ENCODE measurements at places on chromosomes 12 and 14.

DNA sequence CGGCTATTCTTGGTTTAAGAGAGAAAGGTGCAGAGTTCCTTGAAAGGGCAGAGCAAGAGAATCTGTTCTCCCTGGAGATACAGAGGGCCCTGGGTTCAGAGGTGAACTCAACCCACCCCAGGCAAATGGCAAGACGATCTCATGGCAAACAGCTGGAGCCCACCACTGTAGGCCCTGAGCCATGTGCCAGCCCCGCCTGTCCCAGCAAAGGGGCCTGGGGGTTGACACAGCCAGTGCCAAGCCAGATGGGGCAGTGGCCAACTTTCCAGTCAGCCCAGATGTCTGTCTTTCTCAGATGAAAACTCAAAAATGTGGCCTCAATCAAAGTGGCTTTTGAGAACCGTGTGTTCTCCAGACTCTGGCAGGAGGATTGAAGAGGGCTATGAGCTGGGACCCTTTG lies 51.8 kb downstream of the ISCA2 start:
- no peak for DNase-seq

GRCh38 chr14:64891839-64892375 lies 12.2 kb upstream of the SPTB start:
- peak; percentile 89 for DNase-seq

DNA sequence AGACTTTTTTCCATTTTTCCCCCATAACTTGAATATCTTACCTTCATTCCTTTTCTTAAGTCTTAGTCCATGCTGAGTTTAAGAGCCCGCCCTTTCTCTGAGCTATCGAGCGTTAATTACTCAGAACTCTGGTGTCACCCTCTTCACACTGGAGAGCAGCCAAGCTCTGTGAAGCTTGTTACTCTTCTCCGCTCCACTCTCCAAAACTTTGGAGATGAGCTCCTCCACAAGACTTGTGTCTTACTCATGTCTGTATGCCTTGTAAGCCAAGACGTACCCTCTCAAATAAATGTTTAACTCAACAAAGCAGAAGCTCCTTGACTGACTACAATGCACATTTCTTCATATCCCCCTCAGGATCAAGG lies 54.7 kb downstream of the DICER1 start:
- DNase-seq, result peak; percentile 66

GRCh38 chr12:62789851-62790250 lies 145.1 kb downstream of the PPM1H start:
- DNase-seq, result no peak

GRCh38 chr12:34394211-34395055 lies 372.1 kb downstream of the ALG10 start:
- DNase-seq, result no peak

- DNase-seq, result no peak
Observed at GRCh38 chr12:83801972-83802371, 1110.6 kb downstream of the SLC6A15 start.

GRCh38 chr14:52051871-52052270 lies 17.0 kb downstream of the NID2 start:
- no peak for DNase-seq

DNA sequence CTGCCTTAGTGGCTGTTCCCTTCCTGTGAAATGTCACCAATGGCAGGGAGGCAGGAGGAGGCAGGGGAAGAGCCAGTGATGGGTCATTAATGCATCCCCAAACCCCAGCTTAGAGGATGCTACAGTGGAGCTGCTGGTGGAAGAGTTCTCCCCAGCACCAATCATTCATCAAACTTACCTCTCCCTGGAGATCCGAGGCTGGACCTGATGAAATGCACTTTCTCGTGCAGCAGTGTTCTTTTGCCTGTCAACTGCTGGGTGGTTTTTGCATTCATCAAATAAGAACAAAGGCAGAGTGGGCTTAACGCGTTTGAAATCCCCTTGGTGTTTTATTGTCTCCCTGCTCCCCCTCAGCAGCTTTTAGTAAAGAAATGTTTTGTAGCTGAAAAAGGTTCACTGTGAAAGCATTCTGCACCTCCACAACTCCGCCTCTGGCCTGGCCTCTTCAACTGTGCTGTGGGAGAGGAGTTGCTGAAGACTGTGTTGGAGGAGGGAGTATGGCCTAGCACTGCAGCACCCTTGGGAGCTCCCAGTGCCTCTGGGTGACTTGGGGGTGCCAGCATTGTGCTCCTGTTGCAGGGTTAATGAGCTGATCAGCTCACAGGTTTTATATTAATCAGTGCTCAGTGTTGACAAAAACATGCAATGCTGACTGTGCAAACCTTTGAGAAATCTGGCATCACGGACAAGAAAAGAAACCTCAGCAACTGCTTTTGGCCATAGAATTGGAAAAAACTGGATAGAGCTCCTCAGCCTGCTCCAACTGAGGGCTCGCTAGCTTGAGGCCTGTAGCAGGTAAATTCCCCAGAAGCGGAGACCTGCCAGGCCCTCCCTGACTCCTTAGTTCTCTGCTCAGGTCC lies 14.4 kb downstream of the TSPAN9 start:
- DNase-seq, result no peak

- DNase-seq, result peak; percentile 77
Observed at GRCh38 chr14:76186308-76187027, 34.7 kb downstream of the GPATCH2L start.

DNA sequence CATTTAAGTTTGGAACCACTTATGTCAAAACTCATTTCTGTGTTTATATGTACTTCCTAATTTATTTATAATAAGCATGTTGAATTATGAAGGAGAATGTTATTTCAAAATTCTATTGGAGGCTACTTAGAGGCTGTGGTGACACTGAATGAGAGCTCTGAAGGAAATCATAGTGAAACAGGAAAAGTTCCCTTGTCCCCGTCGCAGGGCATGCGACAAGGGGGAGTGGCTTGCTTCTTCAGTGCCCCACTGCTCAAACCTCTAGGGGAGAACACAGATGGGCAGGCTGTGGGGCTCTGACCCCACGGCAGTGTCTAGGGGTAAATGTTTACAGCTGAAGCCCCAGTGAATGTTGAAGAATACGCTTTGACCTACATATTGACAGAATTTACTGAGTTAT lies 261.9 kb downstream of the RAD51B start:
- DNase-seq, result no peak

DNA sequence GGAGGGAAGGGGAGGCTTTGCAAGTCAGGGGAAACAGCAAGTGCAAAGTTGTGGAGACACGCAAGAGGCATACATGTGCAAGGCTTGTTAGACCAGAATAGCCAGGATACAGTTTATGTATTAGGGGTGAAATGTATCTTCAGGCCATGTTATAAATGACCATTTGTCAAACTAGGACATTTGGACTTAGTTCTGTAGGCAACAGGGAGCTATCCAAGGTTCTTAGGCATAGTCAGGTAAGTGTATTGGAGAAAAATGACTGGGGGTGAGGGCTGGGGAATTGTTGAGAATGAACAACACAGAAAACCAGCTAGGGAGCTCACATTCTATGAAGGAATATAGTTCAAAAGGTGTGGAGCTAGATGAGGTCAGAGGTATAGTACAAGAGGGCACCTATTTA lies 42.5 kb downstream of the TPH2 start:
- DNase-seq, result no peak

GRCh38 chr12:53660041-53660440 lies 15.8 kb downstream of the ATP5MC2 start:
- DNase-seq, result no peak

DNA sequence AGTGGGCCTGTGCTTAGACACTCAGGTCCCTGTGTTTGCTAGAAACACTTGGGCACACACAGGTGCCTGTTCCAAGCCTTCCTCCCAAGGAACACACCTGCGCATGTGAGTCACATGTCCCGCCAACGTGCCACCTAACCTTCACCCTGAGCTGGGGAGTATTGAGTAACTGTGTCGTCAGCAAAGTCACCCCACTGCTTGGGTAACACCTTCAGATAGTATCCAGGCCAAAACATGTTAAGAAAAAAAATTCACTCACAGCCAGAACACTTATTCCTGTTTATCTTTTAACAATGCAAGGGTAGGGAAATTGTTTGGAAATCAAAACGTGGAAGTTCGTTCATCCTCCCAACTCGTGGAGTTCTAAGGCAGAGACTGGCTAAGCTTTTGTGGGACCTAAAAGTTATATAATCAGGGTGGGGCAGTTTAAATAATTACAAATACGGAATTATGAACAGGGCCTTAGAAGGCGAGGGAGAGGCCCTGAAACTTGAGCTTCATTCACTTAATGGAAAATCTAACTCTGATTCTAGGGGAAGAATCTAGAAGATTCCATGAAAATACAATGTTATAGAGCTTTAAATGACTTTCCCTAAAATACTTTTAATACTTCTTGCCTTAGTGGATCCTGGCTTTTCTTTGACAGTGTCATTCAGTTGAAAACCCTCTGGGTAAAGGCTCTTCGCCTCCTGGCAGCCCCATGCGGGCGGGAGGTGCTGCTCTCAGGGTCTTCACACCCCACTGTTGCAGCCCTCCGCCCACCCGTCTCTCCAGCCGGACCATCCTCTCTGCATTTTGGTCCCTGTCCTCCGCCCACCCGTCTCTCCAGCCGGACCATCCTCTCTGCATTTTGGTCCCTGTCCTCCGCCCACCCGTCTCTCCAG lies 30.3 kb upstream of the ADIPOR2 start:
- DNase-seq, result no peak

Data from NCI-H524 treated with DMSO at 0.1 percent for 48 hours (cell line).